NCI-H1092 treated with DMSO at 0.1 percent for 48 hours (cell line): ENCODE measurements at places on chromosomes 12 and 14.

DNA sequence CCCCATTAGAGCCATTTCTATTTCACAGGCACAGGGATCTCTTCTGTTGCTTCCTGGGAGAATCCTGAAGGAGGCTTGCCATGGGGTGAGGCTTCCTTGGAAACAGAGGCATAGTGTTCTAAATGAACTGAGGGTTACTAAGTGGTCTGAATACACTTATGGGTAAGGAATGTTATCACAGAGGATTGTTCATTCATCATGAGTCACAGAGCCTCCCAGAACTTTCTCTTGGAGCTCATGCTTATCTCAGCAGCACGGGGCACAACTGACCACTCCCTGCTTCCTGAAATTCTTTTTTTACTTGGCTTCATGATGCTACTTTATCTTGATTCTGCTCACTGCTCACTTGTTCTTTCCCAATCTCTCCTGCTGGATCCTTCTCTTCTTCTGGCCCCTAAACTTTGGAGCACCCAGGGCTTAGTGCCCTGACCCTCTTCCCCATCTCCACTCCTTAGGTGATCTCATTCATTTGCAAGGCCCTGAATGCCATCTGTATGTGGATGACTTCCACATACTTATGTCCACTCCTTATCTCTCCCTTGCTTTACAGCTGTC lies 57.9 kb downstream of the ANO6 start:
- DNase-seq: no peak

DNA sequence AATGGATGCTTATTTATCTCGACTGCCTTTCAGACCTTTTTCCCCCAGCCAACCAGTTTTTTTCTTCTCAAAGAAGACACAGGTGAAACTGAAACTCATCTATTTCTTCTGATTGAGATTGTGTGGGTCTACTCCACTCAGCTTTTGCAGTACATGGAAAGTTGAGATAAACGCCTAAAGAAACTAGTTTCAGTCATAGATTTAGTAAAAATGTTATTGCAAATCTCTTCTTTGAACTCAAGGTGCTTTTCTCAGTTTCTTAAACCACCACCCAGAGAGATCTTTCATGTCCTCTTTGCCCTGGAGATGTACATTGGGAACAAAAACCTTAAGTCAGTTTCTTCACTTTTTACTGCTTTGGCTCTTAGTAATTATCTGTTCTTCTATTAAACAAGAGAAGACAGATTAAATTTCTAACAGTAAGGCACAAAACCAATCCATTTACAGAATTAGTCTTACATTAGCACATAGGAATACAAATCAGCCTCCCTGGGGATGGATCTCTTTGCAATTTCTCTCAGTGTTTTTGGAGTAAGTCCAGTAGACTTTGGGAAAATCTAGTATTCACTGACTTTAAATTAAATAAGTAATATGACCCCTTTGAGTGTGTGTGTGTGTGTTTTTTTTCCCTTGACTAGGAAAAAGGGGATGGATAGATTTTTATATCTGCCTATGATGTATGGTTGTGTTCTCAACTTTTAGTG lies 11.6 kb downstream of the FBXW8 start:
- no peak for DNase-seq

- no peak for DNase-seq
These were observed 70.4 kb downstream of the ARL6IP4 start for GRCh38 chr12:123050913-123051312.

DNA sequence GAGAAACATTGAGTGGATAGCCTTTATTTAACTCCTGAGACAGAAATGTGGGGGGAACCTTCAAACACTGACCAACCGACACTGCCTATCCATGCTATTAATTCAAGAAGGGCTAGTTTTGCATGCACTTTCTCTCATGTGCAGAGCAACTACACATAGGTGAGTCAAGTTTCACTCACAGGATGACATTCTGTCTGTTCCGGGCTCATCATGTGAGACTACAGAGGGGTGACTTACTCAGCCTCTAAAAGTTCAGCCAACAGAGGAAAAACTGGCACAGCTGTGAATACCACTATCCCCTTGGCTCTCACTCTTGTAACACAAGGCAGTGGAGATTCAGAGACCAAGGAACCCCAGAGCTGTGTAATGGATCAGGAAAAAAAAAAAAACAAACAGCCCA lies 13.3 kb downstream of the BEST3 start:
- DNase-seq: no peak

GRCh38 chr12:64560396-64561301 lies 49.6 kb upstream of the RASSF3 start:
- no peak for DNase-seq

DNA sequence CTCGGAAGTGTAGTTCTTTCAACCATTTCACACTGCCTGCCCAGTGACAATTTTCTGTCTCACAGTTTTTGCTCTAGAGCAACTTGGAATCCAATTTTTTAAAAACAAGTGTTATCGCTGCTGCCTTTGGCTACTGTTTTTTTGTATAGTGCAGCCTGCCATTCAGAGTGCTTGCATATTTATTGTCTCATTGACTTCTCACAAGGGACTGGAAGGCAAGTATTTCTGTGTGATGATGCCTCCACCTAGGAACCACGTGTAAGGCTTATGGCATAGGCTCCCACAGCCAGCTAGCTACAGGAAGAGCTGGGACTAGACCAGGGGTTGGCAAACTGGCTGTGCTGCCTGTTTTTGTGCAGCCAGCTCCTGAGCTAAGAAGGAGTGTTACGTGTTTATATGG lies 903 bp downstream of the PARPBP start:
- no peak for DNase-seq

DNA sequence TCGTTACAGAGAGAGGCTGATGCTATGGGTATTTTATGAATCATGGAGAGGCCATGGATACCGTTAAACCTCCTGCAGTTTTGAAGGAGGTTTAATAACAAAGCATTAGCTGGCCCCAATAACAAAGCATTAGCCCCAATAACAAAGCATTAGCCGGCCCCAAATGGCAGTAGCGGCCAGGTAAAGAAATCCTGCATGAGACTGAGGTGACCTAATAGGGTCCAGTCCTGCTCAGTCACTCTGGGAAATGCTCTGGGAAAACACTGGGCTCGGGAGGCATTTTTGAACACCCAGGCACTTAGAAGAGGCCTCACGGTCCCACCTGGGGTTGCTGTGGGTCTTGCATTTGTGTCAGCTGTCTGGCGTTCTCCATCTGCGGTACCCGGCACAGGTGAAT lies 776 bp upstream of the RIN3 start:
- DNase-seq: no peak

DNA sequence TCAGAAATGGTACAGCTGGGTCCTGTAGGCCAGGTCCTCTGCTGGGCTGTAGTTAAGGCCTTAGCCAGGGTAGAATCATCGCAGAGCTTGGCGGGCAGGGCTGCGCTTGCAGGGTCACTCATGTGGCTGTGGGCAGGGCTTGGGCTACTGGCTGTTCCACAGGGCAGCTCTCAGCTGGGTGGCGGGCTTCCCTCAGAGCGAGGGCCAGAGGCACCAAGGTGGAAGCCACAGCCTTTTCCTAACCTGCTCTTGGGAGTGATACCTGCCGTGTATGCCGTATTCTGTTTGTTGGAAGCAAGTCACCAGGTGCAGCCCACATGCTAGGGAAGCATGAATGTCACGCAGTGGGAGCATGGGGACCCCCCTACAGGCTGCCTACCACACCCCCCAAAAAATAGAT lies 69.8 kb upstream of the RIN3 start:
- DNase-seq: no peak

- no peak for DNase-seq
These were observed 264.2 kb upstream of the KITLG start for GRCh38 chr12:88844426-88844825.

GRCh38 chr14:93153121-93153520 lies 31.6 kb downstream of the MOAP1 start:
- DNase-seq: no peak
